G401 (cell line): ENCODE measurements at places on chromosomes 4 and X.
A peak's percentile ranks its signal among the peaks of the same experiment; 100 is the strongest.

- no peak for DNase-seq
These were observed 237.8 kb upstream of the ARSJ start for GRCh38 chr4:114217150-114217817.

- no peak for DNase-seq
These were observed 157.1 kb upstream of the LNX1 start for GRCh38 chr4:53748328-53748772.

DNA sequence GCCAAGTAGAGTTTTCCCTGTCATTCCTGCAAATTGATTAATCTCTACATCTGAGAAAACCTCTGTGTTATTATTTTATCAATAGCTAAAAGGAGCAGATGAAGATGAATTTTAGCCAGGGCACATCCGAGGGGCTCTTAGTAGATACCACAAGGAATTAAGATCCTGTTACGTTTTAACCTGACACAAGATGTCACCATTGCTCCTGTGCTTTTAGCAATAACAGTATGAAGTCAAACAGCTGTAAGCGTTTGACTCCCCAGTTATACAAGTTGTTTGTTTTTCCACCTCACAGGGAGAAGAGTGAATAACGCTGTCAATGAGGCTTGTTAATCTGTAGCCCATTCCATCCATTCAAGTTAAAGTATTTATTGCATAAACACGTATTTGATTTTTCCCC, 76.0 kb upstream of the AP1S2 start:
- DNase-seq = no peak

GRCh38 chr4:40492691-40493090, 137.0 kb downstream of the RBM47 start:
- DNase-seq = no peak

DNA sequence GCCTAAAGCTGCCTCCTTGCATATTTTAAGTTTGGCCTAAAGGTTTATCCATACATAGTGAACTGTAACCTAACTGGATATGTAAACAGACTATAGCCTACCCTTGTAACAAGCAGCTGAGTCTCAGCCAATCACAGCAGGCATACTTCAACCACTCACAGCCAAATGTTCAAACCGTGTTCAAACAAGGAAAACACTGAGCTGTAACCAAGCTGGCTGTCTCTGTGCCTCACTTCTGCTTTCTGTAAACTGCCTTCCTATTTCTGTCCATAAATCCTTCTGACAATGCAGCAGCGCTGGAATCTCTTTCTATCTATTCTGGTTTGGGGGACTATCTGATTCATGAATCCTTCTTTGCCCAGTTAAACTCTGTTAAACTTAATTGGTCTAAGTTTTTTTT, 16.4 kb downstream of the DSPP start:
- DNase-seq = peak; percentile 48

DNA sequence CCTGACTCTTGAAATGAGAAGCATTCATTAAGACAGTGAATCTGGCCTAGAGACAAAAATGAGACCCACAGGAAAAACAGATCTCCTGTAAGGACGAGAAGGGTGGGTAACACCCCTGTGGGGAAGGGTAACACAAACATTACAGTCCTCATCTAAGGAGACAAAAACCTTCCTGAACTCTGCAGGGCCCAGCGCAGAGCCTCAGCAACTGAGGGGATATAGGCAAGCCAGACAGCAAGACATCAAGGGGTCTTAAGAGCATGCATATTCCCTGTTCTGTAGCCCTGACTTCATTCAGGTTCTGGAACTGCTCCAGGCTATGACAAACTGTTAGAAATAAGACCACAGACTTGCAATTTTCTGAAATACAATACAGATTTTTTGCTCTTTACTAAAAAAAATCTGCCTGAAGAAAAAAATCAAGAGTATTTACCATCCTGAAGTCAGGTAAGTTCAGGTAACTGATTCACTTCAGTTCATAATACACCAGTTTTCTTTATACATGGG, 15.5 kb downstream of the COX18 start:
- DNase-seq = no peak

- DNase-seq = no peak
These were observed 97.7 kb downstream of the NFKB1 start for GRCh38 chr4:102598762-102599374.

- no peak for DNase-seq
These were observed at the start of gene CXCL9 for GRCh38 chr4:76007089-76007862. Gene CXCL9 (minus strand): TSS chr4:76007509. CDS start chr4:76007449, 60 bp downstream.

DNA sequence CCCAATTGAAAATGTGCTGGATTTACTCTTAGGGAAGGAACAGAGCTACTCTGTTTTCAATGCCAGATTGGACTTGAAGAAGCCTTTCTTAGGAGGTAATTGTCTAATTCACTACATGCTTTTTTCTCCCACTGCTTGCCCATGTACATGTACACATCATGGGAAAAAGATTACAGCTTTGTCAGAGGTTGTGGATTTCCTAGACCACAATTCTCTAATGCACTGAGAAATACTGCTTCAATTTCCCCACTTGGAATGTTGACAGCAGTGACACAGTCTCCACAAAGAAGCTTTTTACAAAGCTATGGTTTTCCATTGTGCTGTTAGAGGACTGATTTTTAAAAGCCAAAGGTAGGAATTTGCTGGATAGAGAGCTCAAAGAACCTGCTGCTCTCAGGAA, 19.5 kb downstream of the ZAR1 start:
- DNase-seq = no peak

DNA sequence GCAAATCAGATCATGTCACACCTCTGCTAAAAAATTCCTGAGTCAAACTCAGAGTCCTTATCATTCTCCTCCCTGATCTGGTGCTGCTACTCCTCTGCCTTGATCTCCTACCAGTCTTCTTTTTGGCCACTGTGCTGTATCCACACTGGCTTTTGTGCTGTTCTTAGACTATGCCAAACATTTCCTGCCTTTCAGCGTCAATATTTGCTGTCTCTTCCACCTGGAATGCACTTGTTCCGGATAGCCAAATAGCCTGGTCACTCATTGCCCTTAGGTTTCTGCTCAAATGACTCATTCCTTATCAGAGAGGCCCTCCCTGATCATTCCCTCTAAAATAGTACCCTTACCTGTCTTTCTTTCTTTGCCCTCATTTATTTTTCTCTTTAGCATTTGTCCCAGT, 24.4 kb upstream of the RP2 start:
- DNase-seq = no peak

GRCh38 chrX:4670606-4671005, 957.2 kb upstream of the PRKX start:
- no peak for DNase-seq

- DNase-seq = no peak
These were observed 72.6 kb downstream of the SH3RF1 start for GRCh38 chr4:169198167-169198566.

DNA sequence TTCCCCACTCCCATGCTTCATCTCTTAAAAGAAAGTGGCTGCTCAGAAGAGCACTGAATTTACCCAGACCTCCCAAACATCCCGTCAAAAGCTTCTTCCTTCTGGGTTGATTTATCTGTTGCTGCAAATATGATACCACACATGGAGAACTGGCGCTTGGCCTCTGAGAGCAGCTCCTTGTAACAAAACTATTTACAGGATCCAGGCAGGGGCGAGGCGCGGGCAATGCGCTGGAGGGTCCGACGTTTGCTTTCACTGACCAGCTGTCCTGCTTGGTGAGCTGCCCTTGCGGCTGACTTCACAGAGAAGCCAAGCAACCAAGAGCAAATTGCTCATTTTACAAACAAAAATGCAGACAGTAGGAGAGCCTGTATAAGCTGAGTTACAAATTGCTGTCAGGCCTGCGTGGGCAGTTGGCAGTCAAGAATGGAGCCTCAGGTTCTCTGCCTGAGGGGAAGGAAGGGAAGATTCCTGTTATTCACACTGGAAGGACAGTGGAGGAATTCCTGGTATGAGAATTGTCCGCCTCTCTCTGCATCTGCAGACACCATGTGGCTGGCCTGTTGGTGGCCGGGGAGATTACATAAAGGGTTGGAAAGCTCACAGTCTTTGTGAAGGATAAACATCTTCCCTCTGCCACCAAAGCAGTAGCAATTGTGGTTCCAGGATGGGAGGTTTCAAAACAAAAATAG, 192.2 kb upstream of the LEF1 start:
- peak; percentile 41 for DNase-seq

GRCh38 chr4:187668526-187669082, 327.0 kb upstream of the ZFP42 start:
- DNase-seq = no peak

DNA sequence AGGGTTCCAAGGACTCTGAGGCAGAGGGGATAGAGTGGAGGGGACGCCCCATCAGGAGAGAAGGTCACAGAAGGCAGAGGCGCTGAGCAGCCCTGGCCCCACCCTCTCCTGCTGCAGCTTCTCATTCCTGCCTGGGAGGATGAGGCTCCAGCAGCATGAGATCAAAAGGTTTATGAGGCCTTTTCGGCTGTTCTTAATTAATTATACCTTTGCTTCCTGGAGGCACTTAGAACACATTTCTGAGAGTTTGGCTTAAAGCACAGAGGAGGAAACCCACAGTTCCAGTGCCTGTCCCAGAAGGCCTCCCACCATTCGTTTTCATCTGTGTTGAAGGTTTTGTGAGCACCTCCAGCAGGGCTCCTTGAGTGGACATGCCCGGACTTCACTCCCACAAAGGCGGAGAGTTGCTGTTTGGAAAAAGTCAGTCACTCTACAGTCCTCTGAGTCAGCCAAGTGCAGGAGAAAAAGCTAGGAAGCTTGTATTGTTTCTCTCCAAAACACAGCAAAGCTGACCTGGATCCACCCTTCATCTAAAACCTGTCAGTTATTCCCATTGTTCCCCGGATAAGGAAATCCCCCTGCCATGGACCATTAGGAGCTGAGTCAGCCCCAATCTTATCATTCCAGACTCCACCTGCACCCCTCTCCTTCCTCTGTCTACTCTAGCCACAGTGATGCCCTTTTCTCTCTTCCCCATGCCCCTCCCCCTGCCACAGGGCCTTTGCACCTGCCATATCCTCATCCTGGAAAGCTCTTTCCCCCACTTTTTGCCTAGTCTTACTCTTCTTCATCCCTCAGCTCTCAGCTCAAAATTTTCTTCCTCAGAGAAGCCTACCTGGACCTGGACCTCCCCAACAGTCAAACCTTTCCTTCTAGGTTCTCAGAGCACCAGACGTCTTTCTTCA, 276.8 kb downstream of the FBXW7 start:
- no peak for DNase-seq

DNA sequence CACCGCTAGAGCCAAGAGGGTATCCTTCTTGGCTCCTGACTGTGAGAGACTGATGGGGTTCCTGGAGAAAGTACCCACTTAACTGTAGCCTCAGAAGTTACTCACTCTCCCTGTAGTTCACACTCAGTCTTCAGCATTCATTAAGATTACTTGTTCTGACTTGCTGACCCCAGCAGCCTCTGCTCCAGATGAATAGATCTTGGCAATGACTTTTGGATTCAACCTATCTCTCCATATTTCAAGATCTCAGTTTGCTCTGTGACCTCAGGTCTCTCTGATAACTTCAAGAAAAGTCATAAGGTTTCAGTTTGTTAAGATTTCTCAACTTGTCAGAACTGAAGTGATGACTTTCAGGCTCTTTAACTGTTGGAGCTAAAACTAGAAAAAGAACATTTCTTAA, 825.6 kb downstream of the PCDH7 start:
- no peak for DNase-seq

DNA sequence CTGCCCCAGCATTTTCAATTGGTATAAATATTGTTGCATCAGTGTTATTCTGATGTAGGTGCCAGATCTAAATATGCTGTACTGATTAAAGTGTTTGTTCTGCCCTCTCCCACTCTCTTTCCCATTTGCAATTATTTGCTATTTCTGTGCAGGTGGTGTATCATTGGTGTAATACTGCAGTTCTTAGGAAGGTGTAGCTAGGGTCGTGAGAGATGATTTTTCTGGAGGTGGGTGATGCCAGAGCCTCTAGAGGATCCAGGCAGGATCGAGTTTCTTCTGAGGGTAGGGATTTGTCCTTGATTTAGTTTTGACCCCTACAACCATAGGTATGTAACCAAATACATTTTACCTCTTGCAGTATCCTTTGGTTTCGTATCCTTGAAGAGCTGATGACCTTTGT, 1.9 kb downstream of the SMAD1 start:
- DNase-seq = peak; percentile 37

- no peak for DNase-seq
These were observed 952.9 kb downstream of the FAT4 start for GRCh38 chr4:126267689-126268088.

DNA sequence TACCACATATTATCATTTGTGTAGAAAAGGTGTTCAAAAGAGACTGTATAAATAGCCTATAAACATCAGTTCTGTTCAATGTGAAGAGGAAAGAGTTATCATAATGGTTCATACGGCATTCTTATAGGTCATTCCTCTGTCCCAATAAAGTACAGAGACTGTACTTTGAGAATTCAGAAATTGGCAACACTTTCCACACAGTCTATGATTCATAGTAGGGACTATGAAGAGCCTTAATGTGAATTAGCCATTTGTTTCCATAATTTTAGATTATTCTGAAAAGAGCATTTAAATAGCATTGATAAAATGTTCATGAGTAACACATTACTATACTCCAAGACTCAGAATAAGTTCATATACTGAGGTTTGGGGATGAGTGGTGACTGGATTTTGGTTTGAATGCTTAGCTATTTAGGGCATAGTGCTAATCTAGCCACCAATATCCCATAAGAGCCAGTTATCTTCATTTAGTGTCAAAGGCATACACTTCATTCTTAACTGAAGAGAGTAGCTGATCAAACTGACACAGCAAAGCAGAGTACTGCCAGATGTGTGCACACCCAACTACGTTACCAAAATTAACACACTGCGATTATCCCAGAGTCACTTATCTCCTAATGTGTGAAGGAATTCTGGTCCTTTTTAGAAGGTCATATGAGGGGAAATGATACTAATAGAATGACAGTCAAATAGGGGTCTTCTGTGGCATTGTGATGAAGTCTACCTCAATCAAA, 10.2 kb downstream of the ANK2 start:
- no peak for DNase-seq

GRCh38 chr4:43244688-43245382, 352.3 kb downstream of the GRXCR1 start:
- DNase-seq = no peak

DNA sequence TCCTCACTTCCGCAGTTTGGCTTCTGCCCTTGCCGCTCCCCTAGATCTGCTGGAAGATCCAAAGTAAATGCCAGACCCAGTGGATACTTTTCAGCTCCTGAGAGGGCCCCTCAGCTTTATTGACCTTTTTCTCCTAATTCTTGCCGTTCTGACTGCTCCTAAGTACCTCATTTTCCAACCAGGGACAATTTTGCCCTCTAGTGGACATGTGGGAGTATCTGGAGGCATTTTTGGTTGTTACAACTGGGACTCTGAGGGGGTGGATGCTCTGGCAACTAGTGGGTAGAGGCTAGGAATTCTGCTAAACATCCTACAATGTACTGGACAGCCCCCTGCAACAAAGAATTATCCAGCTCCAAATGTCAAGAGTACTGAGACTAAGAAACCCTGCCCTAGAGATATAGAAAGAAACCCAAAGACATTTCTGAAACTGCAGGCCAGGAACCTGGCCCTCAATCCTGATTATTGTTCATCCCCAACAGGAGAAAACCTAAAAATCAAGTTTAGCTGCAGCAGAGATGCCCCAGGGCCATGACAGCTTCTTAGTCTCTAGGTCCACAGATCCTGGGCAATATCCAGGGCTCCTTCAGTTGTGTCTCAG, 3.4 kb downstream of the TEX13B start:
- DNase-seq = peak; percentile 13

- DNase-seq = peak; percentile 45
These were observed 26.1 kb downstream of the KLHL34 start for GRCh38 chrX:21632027-21632426.
